Lung microvascular endothelial cell (primary cell): ENCODE measurements at places on chromosomes 16 and 17.

- DNase-seq: peak; percentile 48
Observed at GRCh38 chr16:23408823-23409298, 44.1 kb downstream of the COG7 start.

- DNase-seq: no peak
Observed at GRCh38 chr16:5315914-5316313, 218.3 kb upstream of the EEF2KMT start.

GRCh38 chr16:49921791-49922456, 66.0 kb upstream of the ZNF423 start:
- DNase-seq: peak; percentile 60

- DNase-seq: no peak
Observed at GRCh38 chr16:52924162-52924561, 128.5 kb downstream of the CHD9NB start.

DNA sequence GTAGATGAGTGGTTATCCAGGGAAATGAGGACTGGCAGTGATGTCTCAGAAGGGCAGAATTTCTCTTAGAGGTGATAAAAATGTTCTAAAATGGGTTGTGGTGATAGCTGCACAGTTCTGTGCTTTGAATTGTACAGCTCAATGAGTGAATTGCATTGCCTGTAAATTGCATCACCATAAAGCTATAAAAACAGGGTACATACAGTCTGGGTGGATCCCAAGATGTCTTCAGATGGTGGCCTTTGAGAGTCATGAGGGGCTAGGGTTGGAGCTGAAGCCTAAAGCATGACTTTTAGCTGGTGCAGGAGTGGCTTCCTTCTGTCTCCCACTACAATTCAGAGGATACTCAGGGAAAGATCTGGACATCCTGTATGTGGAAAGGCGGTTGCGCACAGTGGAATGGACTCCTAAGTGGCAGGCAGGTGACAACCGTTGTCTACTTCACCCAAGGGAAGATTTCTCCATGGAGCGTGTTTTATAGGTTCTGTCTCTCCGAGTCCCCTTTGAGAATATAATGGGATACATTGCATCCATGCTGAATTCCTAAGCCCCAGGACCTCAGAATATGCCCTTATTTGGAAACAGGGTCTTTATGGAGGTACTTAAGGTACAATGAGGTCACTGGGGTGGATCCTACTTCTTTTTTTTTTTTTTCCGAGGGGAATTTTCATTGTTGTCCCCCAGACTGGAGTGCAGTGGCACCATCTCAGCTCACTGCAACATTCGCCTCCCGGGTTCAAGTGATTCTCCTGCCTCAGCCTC, 1.6 kb upstream of the IL32 start:
- no peak for DNase-seq

GRCh38 chr16:74463888-74464287, 42.6 kb upstream of the CLEC18B start:
- DNase-seq: no peak
